H4 (cell line): ENCODE measurements at places on chromosomes 13 and 19. TPM values are rescaled to one million over a fixed set of nuclear protein-coding genes. Genes with fewer than 3 reads are reported as not detected.

Gene PLIN5
- 0.25 TPM in 1 of 2 replicates, not detected in the other for total RNA-seq

Gene ATF5
- 16.0 and 19.0 TPM in 2 replicates for total RNA-seq

Gene ACP7
- total RNA-seq, result not detected in 2 replicates

Gene CLDN10
- not detected in 2 replicates for total RNA-seq

Gene BRME1
- total RNA-seq, result 2.3 and 5.3 TPM in 2 replicates

Gene TEX29
- not detected in 2 replicates for total RNA-seq

Gene ZNF837
- total RNA-seq, result 1.4 and 1.9 TPM in 2 replicates

Gene KLF5
- 7.2 and 8.5 TPM in 2 replicates for total RNA-seq

Gene TMPRSS9
- 0.45 TPM in 1 of 2 replicates, not detected in the other for total RNA-seq

Gene DIAPH3
- 6.7 and 7.8 TPM in 2 replicates for total RNA-seq

Gene GAPDHS
- not detected in 2 replicates for total RNA-seq

Gene CPT1C
- total RNA-seq, result 1.6 and 2.6 TPM in 2 replicates

Gene SLC1A5
- 159 and 163 TPM in 2 replicates for total RNA-seq
